NCI-H1436 (cell line): ENCODE measurements at places on chromosomes 2 and 18.
A peak's percentile ranks its signal among the peaks of the same experiment; 100 is the strongest.

DNA sequence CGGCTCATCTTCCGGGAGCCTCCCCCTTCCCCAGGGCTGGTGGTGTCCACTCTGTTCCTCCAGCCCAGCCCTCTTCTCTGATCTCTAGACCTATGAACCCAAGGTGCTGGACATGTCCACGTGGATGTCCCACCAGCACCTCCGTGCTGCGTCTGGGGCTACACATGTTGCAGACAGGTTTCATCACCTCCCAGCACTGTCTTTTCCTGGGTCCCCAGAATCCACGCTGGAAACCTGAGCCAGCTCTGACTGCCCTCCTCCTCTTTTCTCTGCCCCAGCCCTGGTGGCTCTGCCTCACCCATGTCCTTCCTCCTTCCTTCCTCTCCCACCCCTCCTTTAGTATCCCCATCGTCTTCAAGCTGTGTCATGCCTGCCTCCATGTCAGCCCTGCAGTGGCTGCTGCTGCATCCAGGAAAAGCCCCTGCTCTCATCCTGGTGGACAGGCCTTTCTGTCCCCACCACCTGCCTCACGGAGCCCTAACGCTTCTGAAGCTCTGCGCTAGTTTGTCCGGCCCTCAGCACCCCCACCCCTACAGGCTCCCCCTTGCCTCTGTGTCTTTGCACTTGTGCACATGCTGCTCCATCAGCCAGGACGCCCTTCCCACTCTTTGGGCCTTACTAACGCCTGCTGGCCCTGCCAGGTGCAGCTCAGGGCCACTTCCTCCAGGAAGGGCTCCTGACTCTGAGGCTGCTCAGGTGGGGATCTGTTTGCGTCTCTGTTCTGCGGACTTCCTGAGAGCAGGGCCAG is 105.9 kb downstream of the DYSF start:
- no peak for DNase-seq

DNA sequence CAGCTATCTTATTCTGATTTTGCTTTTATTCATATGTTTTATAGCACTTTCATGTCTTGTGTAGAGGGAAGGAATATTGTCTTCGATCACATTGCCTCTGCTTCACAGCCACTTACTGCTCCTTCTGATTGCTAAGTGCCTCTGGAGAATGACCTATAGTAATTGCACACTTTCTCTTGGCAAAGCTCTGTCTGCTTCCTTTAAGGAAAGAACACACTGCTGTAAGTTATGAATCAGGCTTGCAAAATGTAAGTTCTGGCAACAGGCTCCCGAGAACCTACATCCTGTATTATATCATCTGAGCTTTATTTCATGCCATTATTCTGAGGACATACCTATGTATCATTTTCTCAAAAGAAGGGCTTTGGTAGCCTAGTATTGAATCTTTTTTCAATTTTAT is 170.7 kb downstream of the ZNF804A start:
- DNase-seq = peak; percentile 7

DNA sequence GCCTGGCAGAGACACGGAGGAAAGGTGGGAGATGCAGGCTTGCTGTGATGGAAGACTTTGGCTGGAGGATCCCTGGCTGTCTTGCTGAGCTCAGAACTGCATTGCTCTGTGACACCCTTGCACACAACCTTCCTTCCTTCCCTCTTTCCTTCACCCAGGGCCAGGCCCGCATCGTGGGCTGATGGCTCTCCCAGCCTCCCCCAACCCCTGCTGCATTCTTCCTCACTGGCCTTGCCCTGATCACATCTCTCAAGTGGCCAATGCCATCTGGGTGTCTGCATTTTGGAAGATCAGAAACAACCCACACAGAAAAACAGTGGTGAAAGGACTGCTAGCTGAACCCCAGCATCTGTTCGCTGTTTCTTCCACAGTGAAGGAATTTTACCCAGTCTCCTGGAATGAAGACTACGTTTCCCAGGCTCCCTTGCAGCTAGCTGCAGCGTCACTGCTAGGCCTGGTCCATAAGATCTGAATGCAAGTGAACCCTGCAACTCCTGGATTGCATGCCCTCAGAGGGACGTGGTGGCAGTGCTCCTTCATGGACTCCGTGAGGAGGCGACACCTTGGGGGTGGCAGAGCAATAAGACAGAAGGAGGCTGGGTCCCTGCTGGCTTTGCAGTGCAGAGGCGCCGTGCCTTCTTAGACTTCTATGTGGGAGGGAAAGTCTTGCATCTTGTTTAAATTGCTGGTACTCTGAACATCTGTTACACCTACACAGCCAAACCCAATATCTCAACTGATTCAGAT is 78.9 kb upstream of the YWHAQ start:
- DNase-seq = no peak

DNA sequence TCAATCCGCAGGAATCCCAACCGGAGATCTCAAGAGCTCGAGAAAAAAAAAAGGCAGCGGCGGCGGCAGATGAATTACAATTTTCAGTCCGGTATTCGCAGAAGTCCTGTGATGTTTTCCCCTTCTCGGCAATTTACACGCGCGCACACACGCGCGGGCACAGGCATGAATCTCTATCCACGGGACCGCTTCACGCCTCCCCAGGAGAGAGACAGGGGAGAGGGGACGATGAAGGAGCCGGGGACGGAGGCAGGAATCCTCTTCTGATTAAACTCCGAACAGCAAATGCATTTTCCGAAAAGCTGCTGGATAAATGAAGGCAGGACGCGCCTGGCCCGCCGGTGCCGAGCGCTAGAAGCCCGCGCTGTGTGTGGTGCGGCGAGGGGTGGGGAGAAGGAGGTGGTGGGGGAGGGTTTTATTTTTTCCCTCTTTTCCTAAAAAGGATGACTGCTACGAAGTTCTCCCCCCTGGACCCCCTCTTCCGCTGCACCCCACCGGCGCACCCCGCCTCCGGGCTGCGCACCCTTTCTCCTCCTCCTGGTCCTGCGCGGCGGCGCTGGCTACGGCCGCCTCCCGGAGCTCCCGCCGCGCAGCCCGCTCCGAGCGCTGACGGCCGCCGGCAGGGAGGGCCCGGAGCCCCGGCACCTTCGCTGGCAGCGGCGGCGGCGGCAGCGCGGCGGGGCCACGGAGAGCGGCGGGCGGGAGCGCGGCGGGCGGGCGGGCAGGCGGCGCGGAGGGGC is at the start of gene BCL2:
BCL2 (minus strand) TSS at position 387 of the 740 bp plus-strand sequence.
- peak; percentile 14 for DNase-seq

DNA sequence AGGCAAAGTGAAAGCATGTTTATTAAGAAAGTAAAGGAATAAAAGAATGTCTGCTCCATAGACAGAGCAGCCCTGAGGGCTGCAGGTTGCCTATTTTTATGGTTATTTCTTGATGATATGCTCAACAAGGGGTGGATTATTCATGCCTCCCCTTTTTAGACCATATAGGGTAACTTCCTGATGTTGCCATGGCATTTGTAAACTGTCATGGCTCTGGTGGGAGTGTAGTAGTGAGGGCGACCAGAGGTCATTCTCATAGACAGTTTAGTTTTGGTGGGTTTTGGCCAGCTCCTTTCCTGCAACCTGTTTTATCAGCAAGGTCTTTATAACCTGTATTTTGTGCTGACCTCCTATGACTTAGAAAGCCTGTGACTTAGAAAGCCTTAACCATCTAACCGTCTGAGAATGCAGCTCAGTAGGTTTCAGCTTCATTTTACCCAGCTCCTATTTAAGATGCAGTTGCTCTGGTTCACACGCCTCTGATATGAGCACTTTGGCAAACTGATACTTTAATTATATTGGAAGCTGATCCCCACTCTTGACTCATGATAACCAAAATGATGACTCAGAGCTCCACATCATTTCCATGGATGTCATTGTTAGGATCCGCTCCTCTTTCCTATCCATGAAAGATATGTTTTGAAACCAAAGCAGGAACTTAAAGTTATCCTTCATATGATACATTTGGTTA is 14.5 kb upstream of the ERMN start:
- DNase-seq = no peak

- DNase-seq = no peak
Observed at GRCh38 chr2:122112216-122113005, 357.0 kb downstream of the TSN start.

GRCh38 chr2:125479143-125479636 is 1176.8 kb upstream of the GYPC start:
- no peak for DNase-seq

- no peak for DNase-seq
Observed at GRCh38 chr18:23067236-23067635, 68.0 kb upstream of the CABLES1 start.

DNA sequence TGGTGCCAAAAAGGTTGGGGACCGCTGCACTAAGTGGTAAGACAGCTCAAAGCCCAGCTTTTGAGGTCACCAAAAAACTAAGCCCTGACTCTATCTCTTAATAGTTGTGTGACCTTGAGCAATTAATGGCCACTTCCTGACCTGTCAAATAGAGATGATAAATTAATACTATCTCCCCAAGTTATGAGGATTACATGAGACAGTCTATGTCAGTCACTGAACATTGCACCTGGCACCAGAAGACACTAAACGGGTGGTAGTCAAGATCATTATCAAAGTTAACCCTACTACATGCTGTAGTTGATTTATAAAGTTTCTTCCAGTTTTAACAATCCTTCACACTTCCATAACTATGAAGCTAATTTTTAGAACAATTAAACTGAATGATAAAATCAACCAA is 36.5 kb downstream of the STPG4 start:
- DNase-seq = no peak

GRCh38 chr2:10243926-10244270 is 58.8 kb upstream of the HPCAL1 start:
- no peak for DNase-seq

DNA sequence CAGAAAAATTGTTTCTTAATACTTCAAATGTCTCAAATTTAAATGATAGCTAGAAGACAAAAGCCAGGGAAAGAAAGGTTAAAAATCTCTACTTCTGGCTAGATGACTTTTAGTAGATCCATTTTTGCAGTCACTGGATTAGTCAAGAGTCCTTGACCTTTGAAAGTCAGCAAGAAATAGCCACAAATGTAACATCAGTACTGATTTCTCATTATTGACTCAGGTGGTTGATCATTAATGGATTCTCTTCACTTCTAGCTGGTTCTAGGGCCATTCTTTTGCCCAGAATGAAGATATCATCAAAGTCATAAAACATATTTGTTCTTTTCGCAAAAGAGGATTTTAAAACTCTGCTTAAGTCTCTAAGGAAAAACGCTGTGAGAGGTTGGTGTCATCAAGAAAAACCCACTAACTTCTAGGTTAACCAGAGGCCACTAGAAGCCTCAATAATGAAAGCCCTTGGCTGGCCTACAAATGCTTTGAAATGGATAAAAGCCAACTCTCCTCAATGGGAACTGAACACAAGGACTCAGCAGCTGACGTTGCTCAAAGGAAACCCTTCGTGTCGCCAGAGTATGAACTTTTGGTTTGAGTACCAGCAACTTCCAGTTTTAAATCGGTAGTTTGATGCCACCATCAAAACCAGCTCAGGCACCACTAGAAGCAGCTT is 66.3 kb downstream of the IRS1 start:
- DNase-seq = no peak

DNA sequence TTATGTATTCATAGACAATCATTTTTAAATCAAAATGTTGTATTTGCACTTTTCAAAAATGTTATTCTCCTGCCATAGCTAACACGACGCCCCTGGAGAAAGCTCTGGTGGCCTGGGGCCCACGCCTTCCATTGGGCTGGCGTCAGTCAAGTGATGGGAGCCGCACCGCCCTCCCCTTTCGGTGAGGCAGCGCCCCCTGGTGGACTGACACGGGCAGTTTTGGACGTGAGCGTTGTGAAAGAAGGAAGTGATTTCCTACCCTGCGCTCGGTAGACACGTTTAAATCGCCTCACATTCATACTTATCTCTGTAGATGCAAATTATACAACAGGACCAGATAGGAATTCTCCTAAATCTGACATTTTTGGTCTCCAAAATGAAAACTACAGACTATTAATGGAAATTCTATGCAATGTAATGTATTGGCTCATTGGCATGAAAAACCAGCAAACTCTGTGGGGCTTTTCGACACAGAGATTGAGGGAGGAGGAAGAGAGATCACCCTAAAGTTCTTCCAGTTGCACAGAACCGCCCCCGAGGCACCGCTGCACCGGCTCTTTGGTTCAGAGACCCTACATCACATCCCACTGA is 326.2 kb upstream of the SOX11 start:
- DNase-seq = no peak

GRCh38 chr18:23837591-23837990 is 148.3 kb downstream of the LAMA3 start:
- DNase-seq = no peak

DNA sequence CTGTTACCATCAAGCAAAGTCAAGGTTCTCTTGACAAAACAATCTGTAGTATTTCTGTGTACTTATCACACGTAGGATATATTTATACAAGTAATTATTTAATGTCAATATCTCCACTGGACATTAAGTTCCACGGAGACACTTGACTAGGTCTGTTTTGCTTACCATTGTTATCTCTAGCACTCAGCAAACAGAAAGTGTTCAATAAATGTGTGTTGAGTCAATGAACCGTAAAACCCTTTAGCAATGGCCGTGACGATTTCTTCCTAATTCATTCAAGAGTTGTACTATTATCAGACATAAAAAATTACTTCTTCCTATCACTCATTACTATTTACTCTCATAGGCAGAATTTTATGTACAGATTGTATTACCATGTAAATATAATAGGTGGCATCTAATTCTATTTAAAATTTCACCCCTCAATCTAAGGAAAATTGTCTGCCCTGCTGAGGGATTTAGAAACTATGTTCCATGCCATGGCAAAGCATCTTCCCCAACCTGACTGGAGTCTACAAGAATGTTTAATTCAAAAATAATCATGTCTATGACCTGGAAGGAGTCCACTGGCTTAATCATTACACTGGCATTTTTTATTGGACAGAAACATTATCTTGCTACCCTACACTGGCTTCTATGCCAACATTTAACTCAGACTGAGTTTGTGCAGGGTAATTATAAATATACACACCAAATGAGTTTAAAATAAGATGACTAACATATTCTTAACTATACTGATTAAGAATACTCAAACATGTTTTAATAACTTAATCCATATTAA is 301.9 kb downstream of the ZEB2 start:
- no peak for DNase-seq

DNA sequence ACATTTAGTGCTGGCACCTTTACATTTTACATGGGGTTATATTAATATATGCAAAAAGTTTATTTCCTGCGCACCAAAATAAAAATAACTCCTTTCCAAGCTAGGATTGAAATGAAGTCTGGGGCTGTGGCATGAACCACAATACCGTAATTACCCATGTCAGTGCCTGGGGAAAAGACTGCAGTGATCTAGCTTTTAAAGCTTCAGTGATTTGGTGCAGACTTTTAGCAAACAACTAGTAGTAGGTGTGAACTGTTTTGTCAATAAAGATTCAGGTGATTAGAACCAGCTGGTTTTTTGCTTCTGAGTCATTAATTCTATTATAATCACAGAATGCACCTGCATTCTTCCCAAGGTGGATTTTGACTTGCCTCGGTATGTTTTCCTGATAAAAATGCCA is 21.2 kb downstream of the EFEMP1 start:
- DNase-seq = no peak

DNA sequence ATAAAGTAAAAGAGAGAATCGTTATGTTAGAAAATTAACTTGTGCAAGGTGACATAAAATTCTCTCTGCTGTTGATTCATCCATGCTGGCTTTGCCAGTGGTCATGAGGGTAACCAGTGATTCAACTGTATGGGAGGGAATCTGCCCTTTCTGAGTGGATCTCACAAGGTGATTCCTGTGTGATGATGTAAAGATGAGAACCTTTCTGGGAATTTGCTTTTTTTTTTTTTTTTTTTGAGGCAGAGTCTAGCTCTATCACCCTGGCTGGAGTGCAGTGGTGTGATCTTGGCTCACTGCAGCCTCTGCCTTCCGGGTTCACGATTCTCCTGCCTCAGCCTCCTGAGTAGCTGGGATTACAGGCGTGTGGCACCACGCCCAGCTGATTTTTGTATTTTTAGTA is 23.3 kb downstream of the RAB31 start:
- no peak for DNase-seq

- DNase-seq = no peak
Observed at GRCh38 chr2:235600406-235600805, 106.6 kb downstream of the AGAP1 start.
